Caudate nucleus (tissue), 63 donors: ENCODE measurements at places on chromosomes 7 and 10.

DNA sequence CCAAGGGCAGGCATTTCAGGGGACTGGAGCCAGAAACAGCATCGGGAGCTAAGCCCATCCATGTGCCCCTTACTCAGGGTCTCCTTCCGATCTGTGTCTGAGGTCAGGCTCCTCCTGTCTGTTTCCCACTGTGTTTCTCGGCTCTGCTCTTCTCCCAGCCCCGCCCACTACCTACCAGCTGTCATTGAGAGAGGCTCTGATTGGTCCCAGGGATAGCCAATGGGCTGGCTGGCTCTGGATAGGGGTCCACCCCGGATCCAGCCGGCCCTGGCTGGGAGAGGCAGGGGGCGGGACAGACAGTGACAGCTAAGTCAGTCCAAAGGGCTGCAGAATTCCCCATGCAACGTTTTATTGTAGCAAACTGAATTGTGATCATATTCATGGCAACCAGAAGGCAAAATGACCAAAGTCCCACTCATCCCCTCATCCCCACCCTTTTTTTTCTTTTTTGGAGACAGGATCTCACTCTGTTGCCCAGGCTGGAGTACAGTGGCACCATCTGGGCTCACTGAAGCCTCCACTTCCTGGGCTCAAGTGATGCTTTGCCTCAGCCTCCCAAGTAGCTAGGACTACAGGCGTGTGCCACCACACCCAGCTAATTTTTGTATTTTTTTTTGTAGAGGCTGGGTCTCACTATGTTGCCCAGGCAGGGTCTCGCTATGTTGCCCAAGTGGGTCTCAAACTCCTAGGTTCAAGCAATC is 76.3 kb downstream of the CLIP2 start:
- peak; percentile 75 for DNase-seq

DNA sequence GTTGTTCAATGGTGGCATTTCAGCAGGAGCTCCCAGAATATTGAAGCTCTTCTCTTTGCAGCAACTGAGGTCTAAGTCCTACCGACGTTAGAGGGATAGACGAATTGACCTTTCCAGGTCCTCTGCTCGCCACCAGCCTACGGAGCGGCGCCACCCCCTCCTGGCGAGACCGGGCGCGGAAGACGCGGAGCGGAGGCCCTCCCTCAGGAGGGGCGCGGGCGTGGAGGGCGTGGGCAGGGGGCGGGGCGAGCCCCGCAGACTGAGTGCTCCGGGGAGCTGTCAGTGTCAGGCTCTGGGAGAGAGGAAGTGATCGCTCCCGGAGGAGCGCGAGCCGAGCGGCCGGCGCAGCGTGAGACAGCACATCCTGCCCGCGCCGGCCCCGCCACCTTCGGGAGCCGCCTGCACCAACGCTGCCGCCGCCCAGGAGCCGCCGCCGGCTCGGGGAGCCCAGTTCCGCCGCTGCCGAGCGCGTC is at the start of gene DYNC1I1:
TSS of gene DYNC1I1 (plus strand) at position 257 of the 473 bp plus-strand sequence. CDS start 32,176 bp downstream, outside the sequence.
- DNase-seq: peak; percentile 50

DNA sequence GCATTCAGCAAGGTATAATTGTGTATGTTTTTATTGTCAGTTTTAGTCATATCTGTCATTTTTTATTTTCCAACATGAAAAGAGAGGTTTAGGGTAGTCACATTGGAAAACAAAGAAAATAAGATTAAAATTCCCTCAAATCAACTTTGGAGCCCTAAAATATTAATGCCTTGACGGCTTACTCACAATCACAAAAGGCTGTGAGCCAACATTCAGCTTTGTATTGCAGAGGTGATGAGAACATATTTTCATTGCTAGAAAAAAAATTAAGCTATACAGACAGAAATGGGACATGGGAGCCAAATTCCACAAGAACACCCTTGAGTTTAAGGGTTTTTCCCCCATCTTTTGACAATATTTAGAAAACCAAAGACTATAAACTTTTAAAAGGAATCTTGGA is 30.2 kb downstream of the CALD1 start:
- DNase-seq: no peak

GRCh38 chr7:134891696-134892678 is 94.3 kb upstream of the AGBL3 start:
- DNase-seq: no peak

GRCh38 chr10:115951242-115951641 is 321.8 kb downstream of the GFRA1 start:
- DNase-seq: no peak

GRCh38 chr7:98598846-98599615 is 18.1 kb upstream of the NPTX2 start:
- no peak for DNase-seq

DNA sequence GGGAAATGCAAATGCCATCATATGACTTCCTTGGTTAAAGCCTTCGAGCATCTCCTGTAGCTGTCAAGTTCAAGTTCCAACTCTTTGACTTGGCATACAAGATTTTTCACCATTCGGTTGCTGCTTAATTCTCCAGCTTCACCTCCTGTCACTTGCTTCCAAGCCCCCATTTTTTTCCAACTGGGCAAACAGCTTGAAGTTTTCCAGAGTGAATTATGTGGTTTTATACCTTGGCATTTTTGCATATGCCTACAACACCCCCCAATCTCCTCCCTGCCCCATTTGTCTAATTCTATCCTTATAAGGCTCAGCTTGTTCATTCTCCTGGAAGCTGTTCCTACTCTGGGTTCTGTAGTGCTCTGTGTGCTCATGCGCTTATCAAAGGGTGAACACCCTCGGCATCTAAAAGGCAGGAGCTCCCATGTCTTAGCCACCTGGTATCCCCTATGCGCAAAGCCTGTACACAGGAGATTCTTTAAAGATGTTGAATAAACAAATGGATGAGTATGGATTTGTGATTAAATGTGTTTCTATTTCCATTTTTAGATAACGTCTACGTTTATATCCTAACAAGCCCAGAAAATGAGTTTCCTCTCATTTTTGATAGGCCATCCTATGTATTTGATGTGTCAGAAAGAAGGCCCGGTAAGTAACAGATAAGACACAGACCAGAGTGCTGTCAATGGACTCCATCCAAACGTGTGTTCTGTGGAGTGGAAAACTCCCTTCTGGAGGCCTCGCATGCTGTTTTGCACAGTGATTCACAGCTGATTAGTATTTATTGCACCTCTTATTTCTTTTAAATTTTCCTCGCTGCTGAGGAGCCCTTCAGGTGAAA is 52.5 kb downstream of the CDHR3 start:
- DNase-seq: no peak

DNA sequence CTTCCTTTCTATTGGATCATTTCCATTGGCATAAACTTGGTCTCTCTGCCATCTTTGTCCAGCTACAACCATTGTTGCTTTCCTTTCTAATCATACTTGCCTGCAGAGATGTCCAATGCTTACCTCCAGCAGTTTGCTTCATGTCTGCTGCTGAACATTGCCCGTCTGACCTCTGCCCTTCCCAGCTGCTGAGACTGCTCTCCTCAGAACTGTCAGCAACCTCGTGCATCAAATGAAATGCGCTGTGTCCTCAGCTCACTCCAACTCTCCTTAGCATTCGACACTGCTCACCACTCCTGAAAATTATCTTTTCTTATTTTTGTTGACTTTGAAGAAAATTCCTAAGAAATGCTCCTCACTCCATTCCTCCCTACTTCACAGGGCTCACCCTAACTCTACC is 5.0 kb downstream of the FAM170B start:
- DNase-seq: no peak

DNA sequence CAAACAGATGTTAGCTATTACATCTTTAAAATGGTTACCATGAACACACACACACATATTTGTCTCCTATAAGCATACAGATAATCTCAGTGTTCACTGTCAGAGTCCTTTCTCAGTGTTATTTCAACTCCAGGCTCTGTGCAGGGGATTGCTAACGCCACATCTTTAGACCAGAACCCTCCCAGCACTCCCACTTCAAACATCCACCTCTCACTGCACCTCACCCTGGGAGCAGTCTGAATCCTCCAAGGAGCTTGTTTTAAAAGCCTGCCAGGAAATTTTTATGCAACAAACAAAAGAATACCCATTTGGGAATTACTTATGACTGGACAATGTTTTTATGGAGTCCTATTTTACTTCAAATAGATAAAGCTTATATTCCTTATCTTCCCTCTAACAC is 107.4 kb downstream of the PARD3 start:
- no peak for DNase-seq

DNA sequence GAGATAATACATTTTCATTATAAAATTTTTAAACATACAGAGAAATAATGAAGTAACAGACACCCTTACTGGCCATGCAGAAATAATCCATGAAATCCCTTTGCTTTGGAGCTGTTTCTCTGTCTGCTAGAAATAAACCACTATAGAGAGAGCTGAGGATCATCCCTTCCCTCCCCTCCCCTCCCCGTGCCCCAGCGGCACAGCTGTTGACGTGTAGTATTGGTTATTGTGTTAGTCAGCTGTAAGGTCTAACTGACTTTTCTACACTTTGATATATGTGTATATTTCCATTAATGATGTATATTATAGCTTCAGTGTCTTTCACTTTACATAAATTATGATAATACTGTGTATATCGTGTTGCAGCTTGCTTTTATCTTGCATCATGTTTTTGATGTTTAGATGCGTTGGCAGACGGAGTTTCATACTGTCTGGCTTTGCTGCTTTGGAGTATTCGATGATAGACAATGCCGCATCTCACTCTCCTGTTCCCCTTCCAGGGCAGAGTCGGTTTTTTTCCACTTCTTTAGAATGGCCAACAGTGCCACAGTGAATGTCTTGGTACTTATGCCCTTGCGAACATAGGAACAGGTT is 27.4 kb upstream of the GRID1 start:
- DNase-seq: no peak

DNA sequence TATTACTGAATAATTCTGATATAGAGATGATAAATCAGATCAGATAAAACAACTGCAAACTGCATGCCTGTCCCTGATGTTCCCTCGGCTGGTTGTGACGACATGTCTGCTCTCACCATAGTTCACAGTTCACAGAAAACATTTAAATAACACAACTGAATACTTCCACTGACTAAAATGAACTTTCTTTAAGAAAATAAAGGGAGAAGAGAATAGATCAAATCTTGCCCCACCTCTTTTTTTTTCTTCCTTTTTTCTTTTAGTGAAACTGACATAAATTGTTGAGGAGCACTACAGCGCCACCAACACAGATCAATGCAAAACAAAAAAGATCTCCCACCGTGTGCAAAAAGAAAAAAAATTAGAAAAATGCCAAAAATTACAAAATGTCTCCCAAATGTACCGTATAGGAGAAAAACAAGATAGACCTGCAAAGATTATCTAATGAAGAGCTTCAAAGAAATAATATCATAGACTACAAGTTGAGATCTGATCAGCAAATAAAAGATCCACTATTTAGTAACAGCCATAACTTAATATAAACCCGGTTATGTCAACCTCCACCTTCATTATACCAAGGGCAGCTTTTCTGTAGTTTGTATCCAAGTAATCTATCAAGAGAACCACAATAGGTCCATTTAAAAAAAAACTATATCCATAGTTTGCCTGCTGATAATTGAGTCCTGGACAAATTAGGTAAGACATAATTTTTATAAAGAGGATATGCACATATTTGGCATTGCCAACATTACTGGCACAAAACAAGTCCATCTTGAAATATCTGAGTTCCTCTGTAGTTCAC is 30.7 kb upstream of the EPC1 start:
- no peak for DNase-seq

DNA sequence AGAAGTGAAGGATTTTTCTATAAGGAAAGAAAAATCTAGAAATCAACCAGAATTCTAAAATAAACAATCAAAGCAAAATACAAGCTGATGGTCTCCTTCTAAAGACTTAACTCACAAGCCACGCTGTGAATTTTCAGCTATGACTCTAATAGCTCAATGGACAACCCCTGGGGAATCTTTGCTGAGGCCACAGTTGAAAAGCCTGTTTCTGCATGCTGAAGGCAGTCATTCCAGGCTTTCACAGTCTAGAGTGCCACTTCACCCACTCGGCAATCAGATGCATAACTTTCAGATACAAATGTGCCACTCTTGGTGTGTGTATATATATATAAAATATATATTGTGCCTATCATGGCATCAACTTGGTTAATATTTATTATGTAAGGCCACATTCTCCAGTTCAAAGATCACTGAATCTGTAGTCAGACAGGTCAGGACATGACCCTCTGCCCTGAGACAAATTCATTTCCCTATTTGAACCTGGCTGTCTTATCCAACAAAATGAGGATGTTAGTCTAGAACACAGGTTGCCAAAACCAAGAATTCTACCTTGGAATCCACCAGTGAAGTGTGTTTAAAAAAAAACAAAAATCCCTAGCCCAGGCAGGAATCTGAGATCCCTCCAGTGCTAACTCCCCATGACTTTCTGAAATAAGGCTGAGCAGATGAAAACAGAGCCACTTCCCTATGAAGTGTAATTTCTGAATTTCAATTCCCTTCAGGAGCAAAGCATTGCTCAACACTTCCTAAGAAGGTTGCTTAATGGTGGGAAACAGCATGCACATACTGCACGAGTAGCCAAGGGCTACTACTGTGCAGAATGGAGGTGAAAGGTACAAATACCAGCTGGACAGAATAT is 9.9 kb downstream of the LIPA start:
- DNase-seq: no peak

GRCh38 chr10:70267161-70267933 is 16.5 kb downstream of the NPFFR1 start:
- no peak for DNase-seq

DNA sequence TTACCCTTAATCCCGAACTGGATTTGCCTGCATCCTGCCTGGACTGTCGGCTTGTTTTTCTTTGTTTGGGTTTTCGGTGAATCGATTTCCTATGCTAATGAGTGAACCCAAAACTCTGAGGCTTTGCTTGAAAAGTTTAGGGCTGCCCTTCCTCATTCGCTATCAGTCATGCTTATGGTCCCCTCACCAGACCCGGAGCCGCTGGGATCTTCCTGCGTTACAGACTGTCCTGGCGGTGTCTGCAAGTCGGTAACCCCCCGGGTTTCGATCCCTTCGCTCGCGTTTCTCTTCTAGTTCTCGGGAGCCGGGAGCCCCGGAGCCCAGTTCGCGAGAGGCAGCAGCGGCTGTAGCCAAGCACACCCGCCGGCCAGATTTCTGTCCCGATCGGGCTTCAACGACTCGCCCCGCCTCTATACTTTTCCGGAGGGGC is 2.2 kb downstream of the EMX2 start:
- no peak for DNase-seq

DNA sequence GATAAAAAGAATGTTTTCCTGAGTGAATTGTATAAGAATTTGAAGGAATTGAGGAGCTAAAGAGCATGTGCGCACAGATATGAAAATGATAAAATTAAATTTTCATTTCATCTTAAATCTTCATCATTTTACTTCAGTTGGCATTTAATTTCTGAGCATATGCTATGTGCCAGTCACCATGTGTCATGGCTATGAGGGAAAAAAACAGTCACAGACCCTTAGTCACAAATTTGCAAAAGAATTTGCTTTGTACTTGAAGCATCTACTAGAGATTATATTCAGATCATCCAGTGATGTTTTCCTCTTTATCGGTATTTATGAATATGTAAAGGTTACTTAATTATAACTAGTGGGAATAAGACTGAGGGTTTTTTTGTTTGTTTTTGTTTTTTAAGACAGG is 29.8 kb downstream of the VCL start:
- DNase-seq: no peak

GRCh38 chr10:2476218-2476811 is 591.0 kb upstream of the PFKP start:
- DNase-seq: no peak
